Activated CD8-positive, alpha-beta memory T cell treated with anti-CD3 and anti-CD28 coated beads for 24 hours (primary cell): ENCODE measurements at places on chromosomes 5 and 9.

DNA sequence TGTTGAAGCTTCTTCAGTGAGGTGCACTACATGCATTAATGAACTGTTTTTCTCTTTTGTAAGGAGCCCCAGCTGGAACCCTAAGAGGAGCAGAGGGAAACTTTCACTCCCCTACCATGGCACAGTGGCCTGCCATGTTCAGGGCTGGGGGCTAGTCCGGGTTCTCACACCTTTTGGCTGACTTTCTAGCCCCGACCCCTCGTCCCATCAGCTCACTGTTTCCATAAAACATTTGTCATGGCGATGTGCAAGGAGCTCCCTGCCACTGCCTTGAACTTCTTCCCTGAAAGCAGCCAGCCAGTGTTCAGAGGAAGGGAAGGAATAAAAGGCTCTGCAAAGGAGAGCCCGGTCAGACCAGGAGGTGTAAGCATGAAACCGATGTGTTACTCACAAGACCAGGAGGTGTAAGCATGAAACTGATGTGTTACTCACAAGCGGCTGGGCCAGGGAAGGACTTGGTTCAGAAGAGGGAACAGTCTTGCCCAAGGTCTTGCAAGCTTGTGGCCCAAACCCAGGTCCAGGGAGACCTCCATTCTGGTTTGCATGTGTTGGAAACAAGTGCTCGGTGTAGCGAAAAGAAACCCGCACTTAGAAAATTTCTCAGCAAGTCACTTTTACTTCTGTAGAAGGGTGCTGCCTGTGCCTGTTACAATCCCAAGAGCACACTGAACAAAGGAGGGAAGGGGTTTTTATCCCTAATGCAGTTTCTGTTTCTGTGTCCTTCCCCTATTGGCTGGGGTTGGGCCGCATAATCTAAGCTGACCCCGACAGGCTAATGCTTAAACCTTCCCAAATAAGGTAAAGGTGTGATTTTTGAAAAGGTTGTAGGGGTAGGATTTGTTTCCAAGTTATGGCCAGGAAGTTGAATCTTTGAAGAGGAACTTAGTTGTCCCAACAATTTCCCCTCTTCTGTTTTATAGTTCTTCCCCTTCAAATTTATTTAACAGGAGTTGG is 3.4 kb upstream of the ABO start:
- peak; percentile 45 for DNase-seq

- DNase-seq, result no peak
Measured at GRCh38 chr5:100493996-100494395, 41.2 kb upstream of the FAM174A start.

- DNase-seq, result no peak
Measured at GRCh38 chr5:160262151-160263074, 33.1 kb downstream of the FABP6 start.

- no peak for DNase-seq
Measured at GRCh38 chr9:121491111-121491510, 8.5 kb downstream of the GGTA1 start.

GRCh38 chr5:171725205-171725601 is 60.4 kb upstream of the SMIM23 start:
- DNase-seq, result no peak

DNA sequence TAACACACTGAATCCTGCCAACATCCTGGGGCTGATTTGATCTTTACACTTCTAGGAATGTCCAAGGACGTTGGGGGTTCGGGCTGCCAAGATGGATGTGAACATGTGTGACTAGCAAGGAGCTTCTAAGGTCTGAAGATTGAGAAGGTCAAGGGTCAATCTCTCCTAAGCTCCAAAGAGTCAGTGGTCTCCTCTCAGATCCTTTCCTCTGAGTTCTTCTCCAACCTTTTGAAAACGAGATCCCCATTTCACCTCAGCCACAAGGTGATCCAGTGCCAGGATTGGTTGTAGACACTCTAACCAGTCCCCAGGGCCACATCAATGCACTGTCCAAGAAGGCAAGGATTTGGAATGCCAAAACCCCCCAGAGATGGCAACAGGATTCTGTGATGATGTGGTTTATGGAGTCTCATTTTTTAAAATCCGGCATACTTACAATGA is 266.8 kb downstream of the NDUFS4 start:
- DNase-seq, result no peak

DNA sequence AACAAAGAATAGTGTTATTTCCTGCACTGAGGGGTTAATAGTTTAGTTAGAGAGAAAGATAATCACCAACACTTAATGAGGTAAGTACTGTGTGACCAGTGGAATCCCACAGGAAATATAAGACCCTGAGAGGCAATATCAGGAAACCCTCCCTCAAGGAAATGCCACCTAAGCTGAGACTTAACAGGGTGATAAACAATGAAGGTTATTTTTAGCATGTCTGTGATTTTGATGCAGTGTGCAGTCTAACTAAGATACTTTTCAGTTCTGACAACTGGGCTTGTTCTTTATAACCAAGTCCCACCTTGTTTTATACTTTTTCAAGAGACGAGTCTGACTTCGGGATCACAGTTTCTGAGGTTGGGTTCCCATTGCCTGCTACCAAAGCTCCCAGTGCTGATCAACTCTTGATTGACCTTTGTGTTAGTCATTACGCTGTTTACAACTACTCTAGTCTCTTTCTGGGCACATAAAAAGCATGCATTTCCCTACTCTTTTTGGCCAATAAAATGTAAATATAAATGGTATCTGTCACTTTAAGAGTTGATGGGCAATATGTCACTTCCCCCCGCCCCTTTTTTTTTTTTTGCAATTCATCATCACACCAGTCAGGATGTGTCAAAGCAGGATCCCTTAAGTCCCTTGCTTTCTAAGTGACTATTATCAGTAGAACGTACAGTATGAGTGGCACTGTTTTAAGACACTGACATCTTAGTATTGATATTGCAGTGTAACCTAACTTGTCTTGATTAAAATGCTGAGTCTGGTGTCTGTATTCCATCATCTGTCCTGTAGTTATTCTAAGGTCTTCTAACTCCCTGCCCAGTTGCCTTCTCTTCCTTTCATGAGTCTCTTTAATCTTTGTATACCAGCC is 31.4 kb downstream of the C6 start:
- no peak for DNase-seq

DNA sequence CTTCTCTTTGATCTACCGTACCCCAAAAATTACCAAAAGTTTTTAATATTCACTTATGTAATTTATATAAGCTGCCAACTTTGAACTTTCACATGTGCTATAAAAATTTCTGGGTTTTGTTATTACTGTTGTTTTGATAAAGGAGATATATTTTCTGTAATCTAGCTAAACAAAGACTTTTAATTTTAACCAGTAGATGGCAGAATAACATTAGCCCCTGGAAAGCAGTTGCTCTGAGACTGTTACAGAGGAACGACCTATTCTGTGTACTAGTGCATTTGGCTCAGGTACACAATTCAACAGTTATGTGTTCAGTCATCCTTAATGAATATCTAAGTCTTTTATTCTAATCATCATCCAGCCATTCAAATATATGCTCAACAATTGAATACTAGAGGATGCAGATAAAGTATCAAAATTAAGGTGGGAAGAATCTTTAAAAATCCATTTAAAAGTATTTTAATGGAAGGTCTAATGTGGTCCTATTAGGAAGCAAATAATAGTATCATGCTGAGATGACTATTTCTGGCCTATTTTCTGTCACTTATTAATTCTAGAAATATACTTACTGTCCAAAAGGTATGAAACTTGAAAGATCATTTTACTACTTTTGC is 8.6 kb downstream of the KLHL9 start:
- DNase-seq, result no peak

DNA sequence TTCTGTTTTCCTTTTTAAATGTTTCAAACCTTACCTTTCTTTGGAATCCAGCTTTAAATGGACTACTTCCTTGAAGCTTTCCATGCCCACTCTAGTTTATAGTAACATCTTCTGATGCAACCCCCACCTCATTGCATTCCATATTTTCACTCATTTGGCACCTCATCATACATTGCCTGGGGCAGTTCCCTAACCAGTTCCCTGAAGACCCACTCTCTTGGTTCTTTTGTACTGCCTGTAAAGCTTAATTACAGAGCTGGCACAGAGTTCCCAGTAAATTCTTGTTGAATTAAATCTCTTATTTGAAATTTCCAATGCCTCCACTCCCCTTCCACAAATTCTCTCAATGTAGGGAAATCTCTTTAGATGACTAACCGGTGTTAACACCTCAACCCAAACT is 257.2 kb downstream of the ARRDC3 start:
- DNase-seq, result no peak

- no peak for DNase-seq
Measured at GRCh38 chr5:27158775-27159174, 120.4 kb upstream of the CDH9 start.

GRCh38 chr9:120755044-120755443 is 38.2 kb downstream of the FBXW2 start:
- DNase-seq, result no peak

DNA sequence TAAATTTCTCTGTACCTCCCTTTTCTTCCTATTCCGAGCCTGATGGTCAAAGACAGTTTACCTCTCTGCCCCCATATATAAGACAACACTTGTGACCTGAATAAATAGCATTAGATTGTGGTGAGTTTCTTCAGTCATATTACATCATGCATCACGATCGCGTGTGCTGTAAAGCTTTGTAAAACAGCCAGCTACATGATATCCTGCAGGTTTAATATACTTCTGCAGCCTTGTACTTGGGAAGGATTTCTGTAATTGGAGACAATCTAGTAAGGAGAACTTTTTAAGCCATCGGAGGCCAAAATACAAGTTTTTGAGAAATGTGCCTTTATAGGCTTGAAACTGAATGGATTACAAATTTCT is 711.8 kb upstream of the WWC1 start:
- no peak for DNase-seq

DNA sequence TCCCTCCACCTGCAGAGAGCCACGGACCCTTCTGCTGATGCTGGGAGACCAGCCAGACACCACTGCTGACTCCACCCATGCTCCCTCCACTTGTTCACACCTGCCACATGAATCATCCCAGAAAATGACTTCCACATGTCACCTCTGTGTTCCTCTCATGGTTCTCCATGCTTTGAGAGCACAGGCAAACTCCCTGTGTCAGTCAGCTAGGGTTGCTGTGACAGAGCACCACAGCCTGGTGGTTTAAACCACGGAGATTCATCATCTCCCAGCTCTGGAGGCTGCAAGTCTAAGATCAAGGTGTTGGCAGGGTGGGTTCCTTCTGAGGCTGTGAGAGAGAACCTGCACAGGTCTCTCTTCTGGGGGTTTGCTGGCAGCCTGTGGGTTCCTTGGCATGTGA is 381.4 kb downstream of the GADD45G start:
- peak; percentile 55 for DNase-seq
